ENCODE measurements at places on chromosomes 1 and 21.

GRCh38 chr1:71774705-71775104, 507.6 kb downstream of the NEGR1 start:
- no peak for DNase-seq

DNA sequence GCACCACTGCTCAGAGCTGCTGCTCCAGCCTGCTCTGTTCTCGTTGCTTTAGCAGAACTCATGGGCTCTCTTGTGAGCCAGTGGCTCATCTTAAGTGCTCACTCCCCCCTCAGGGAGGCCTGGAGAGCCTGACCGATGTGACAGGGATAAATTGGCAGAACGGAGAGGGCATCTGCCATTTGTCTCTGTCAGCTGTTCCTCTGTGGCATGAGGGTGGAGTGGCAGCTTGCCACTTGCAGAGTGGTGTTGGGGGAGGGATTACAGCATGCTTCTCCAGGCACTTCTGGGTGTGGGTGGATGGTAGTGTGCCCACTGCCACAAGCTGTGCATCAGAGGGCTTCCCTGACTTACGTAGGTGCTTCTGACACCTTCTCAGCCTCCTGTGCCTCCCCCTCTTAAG, 229.5 kb downstream of the PAPPA2 start:
- DNase-seq = no peak

GRCh38 chr1:70465911-70466310, 54.8 kb downstream of the CTH start:
- DNase-seq = no peak

DNA sequence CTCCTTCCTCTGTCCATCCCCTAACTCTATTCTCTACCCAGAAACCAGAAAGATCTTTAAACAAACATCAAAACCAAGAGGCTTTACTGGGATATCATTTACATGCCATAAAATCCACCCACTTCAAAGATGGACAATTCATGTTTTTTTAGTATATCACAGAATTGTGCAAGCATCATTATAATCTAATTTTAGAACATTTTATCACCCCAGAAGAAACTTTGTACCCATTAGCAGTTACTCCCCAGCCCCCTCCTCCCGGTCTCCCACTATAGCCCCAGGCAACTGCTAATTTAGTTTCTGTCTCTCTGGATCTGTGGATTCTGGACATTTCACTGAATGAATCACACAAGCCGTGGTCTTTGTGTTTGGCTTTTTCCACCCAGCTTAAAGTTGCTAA, 4.8 kb upstream of the SELENON start:
- DNase-seq = no peak

DNA sequence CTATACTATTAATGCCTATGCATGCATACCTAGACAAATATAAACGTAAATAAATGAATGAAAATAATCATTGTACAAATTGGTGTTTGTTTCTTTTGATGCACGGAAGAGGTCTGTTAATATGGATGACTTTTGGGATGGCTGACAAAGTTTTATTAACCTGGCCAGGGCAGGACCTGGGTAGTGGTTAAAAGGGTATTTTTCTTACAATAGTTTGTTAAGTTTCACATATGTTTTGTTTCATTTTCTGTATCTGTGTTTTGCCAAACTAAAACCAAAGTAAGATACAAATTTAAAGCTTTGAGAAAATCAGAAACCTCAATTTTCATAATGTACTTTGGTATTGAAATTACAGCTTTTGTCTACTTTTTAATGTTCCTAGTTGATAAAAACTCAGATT, 222.7 kb upstream of the OLFM3 start:
- DNase-seq = no peak

- no peak for DNase-seq
Measured at GRCh38 chr21:32475162-32475812, 62.8 kb downstream of the EVA1C start.

- DNase-seq = no peak
Measured at GRCh38 chr1:79595931-79596330, 589.4 kb upstream of the ADGRL4 start.

DNA sequence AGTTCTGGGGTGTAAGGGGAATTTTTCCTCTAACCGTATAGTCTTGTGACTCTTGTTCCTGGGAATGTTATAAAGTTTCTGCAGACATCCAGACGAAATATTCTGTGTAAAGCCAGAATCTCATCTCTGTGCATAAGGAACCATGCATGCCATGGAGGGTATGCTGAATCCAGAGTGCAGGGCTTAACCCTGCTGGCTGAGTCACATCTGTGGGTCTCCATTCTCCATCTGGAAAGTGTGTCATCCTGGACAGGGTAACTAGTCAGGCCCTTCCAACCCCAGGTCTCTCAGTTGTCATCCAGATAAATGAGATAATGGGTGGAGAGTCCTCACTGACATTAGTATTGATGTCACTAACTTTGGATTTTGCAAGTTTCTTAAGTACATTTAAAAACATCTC, 48.8 kb downstream of the ATP5PO start:
- DNase-seq = no peak
